ENCODE measurements at places on chromosomes 2 and 18.
A peak's percentile ranks its signal among the peaks of the same experiment; 100 is the strongest.

GRCh38 chr2:76204048-76204447 is 493.3 kb upstream of the GCFC2 start:
- no peak for DNase-seq

DNA sequence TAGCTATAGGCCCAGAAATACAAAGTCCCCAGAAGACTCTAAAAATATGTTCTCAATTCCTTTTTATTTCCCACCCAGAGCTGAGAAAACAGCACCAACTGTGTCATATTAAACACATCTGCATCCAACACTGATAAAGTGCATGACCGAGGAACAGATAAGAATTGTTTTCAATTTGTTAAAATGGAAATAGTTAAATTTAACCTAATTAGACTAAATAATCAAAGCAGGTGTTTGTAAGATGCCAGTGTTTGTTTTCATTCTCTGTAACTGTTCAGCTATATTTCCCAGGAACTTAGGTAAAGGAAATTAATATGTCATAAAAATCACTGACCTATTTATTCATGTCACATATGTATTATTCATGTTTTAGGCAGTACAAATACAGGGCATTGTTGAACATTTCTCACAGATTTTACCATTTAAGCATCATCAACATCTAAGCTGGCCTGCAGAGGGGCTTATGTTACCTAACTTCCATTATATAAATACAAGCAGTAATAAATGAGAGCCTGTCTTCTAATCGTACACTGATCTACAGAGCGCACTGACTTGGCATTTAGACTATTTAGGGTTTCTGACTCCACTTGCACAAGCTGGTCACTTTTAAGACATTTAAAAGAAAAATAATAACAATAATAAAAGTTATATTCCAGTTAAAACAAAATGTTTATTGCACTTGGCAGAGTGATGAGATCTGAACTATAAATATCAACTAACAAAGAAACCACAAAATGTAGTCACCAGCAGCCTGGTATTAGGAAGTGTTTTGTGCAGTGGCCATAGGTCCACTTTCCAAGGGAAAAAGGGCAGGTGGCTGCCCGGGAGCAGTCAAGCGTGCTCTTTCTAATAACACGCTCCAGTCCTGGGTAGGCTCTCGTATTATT is 86.6 kb upstream of the ZFP36L2 start:
- no peak for DNase-seq

- peak; percentile 84 for DNase-seq
Observed at GRCh38 chr18:54388203-54389142, 30.8 kb downstream of the C18orf54 start.

- no peak for DNase-seq
Observed at GRCh38 chr2:200455958-200456421, 53.9 kb downstream of the KCTD18 start.

GRCh38 chr2:113707106-113707505 is 49.3 kb downstream of the SLC35F5 start:
- DNase-seq, result no peak

DNA sequence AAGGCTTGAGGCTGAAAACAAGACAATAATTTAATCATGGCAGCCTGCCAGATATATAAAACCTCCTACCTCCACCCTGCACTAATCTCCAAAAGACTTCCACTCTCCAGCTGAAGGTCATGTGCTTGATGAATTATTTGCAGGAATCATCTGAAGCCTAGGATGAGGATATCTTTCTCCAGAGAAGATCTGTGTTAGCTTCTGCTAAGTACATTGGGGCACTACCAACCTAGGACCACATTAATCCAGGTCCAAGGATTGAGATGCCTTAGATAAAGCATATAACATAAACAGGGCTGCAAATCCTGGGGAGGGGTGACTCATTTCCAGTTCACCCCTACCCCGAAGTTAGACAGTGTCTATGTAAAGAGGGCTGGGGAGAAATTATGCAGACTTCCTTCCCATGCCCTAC is 80.5 kb upstream of the FRZB start:
- no peak for DNase-seq

GRCh38 chr2:189409131-189409530 is 32.1 kb upstream of the WDR75 start:
- no peak for DNase-seq

DNA sequence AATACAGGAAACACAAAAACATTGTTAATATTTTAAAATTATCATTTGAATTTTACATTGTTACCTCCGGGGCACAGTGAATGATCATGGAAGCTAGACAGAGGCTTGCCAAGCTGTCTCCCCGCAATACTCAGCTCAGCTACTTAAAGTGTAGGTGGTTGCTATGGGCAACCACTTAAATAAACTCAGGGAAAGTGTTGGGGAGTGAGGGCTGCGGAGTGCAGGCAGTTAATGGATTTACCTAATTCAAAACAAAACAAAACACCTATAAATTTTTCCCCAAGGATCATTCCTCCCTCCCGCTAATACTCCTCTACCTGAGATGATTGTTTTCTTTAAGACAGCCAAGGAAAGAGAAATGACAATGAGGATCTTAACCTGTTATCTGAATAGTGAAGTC is 349.5 kb downstream of the TGIF1 start:
- no peak for DNase-seq

GRCh38 chr2:216298719-216299495 is 73.4 kb downstream of the MARCHF4 start:
- peak; percentile 78 for DNase-seq

- peak; percentile 73 for DNase-seq
Observed at GRCh38 chr2:156486147-156486546, 50.0 kb downstream of the GPD2 start.

- DNase-seq, result no peak
Observed at GRCh38 chr2:32863803-32864202, 83.0 kb upstream of the LTBP1 start.

DNA sequence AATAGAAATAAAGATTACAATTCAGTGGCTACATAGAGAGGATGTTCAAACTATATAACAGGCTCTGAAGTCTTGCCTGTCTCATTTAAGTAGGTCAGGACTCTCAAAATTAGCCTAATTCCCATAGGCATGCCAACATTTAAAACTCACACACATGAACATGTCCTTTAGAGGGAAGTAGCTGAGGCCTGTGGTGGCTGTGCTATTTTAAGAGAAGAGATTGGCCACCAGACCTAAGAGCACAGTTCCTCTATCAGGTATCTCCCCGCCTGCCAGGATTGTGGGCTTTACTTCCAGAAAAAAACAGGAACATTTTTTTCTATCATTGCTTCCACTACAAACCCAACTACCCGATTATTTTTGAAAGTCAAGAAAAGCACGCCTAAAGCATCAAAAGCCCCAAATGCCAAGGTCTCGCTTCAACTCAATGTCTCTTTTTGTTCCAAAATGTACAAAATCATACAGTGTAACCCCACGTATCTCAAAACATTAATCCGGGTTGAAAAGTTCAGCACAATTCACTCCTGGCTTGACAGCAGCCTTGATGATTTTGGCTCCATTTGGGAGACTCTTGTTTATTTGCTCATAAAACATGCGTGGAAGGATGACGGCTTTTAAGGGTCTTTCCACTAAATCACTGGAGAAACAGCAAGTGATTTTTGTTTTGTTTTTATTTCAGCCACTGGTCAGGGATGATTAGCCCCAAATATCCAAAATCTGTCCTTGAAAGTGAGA is 15.3 kb downstream of the FHL2 start:
- DNase-seq, result no peak

GRCh38 chr2:160199053-160199452 is 1.0 kb downstream of the ITGB6 start:
- no peak for DNase-seq

GRCh38 chr2:177992992-177993391 is 79.6 kb downstream of the PDE11A start:
- no peak for DNase-seq

DNA sequence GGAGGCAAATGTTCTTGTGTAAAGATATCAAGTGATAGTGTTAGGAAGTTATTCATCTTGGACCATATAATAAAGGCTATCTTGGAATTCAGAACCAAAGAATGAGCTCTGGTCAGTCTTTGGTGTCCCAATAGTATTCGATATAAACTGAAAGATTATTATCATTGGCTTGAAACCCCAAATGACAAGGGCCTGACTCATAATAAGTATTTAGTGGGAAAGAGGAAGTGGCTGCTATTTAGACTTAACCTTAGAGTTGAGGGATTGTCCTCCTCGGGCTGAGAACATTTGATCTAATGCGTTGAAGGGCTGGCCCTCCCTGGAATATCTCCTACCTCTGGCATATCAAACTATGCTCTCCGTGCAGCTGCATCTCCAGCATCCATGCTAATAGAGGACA is 67.5 kb downstream of the CDH20 start:
- DNase-seq, result no peak

- peak; percentile 36 for DNase-seq
Observed at GRCh38 chr2:27095745-27096651, 9.4 kb downstream of the KHK start.

DNA sequence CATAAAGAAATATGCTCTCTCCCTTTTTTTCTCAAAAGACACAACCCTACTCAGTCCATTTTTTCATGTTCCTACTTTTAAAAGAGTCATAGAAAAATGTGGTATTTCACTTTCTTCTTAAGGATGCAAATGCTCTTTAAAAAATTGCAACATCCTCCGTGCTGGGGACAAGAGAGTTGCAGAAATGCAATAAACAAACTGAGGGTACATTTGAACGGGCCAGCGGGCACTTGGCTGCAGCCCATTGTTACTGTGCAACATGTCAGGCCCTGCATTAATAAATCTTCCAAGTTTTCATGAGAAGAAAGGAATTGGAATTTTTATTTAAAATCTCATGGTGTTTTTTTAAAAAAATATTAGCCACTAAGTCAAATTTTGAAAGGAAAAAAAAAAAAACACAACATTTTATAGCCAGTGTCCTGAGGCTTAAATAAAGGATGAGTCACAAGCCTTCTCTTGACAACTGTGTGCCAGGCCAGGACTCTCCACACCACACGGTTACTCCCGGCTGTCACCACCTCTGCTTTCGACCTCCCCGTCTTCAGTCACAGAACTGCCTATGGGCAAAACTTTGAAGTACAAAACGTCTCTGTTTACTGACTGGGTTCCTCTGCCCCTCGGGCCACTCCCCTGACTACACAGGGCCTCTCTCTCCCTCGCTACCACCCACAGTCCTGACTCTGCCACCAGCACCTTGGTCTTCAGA is 57.5 kb upstream of the MFF start:
- DNase-seq, result no peak

DNA sequence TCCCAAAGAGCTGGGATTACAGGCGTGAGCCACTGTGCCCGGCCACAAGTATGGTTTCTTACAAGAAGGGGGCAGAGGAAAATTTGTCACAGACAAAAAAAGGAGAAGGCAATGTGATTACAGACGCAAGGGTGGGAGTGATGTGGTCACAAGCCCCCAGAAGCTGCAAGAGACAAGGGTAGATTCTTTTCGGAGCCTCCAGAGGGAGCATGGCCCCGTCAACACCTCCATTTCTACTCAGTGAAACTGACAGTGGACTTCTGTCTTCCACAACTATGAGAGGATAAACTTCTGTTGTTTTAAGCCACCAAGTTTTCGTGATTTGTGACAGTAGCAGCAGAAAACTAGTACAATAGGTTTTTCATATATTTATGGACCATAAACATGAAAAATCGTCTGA is 2.1 kb upstream of the TCF7L1 start:
- peak; percentile 14 for DNase-seq

GRCh38 chr18:11801573-11801972 is 49.6 kb upstream of the CHMP1B start:
- no peak for DNase-seq

GRCh38 chr2:74238879-74239278 is 40.5 kb downstream of the MTHFD2 start:
- DNase-seq, result peak; percentile 55

- no peak for DNase-seq
Observed at GRCh38 chr18:43160509-43160908, 45.0 kb upstream of the RIT2 start.

Measured in RKO (cell line).